ENCODE measurements at places on chromosomes 3 and 15. TPM values are rescaled to one million over a fixed set of nuclear protein-coding genes. Genes with fewer than 3 reads are reported as not detected.

GRCh38 chr15:92655178-92655995 is at the start of gene FAM174B:
Gene FAM174B (minus strand): TSS chr15:92655775.
- peaks cover 25% of the 10 kb centered on the region for H3K27me3 ChIP-seq
- peak; percentile 66 for DNase-seq
- H3K36me3 ChIP-seq = peaks cover 2% of the 10 kb centered on the region

GRCh38 chr3:132606085-132606484 is 9.0 kb downstream of the ACKR4 start:
- H3K27me3 ChIP-seq = no peaks in the 10 kb centered on the region
- no peak for DNase-seq
- H3K27ac ChIP-seq = no peak overlapping the region
- H3K4me1 ChIP-seq = no peaks in the 10 kb centered on the region

GRCh38 chr3:38823186-38823585 is 7.2 kb upstream of the SCN10A start:
- H3K36me3 ChIP-seq = no peaks in the 10 kb centered on the region
- DNase-seq = no peak
- H3K4me1 ChIP-seq = no peaks in the 10 kb centered on the region
- no peak overlapping the region for H3K27ac ChIP-seq

DNA sequence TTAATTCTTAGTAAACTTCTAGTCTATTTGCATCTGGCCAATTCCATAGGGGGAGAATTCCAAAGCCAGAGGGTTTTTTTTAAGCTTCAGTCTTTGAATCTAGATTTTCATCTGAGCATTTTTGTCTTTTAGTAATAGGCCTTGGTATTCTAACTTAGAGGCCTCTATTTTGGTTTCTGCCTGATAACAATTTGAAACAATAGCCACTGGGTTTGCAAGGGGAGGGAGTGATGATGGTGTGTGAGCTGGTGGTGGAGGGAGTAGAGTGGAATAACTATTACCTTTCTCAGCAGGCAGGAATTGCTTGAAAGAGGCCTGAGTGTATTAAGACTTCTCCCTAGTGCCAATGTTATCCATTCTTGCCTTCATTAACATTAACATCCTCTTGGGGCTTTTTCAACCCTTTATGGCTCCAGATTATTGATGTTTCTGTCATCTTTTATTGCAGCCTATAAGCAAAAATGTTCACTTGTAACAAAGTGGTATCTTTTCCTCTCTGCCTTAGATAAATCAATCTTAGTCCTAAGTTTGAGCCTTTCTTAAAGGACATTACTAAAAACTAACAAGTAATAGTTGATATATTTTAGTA is 26.5 kb upstream of the TCF12 start:
- no peak for DNase-seq
- no peaks in the 10 kb centered on the region for H3K27me3 ChIP-seq
- H3K4me3 ChIP-seq = no peak overlapping the region
- H3K27ac ChIP-seq = no peak overlapping the region

GRCh38 chr15:62730825-62731224 is 311.7 kb upstream of the TPM1 start:
- H3K36me3 ChIP-seq = no peaks in the 10 kb centered on the region
- H3K4me3 ChIP-seq = no peak overlapping the region
- no peak overlapping the region for H3K27ac ChIP-seq
- H3K27me3 ChIP-seq = peaks cover 22% of the 10 kb centered on the region
- DNase-seq = no peak
- no peaks in the 10 kb centered on the region for H3K4me1 ChIP-seq

DNA sequence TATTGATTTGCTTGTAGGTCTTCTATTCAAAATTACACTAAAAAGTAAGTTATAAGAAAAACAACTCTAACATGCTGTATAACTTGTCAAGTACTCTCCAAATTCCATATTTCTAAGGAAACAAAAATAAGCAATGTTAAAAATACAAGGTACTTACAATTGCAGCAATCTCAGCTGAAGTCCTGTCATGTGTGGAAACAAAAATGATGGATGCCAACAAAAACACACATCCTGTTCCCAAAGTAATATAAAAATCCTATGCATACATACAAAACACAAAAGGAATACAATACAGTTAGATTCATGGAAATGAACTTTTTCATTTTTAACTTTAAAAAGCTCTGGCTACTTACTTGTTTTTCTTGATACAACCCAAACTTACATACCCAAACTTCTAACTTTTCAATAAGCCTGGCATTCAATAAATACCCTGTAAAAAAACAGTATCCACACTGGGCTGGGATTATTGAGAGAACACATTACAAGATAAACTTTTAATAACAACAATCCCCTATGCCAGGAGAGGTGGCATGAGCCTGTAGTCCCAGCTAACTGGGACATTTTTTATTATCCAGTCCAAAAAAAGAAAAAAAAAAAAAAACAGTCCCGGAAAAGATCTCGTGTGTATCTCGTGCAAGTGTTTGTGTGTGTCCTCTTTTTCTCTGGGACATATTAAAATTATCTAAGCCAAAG is 14.7 kb downstream of the CMTM6 start:
- no peak for DNase-seq
- no peak overlapping the region for H3K4me3 ChIP-seq
- H3K27me3 ChIP-seq = no peaks in the 10 kb centered on the region
- H3K27ac ChIP-seq = no peak overlapping the region
- peaks cover 40% of the 10 kb centered on the region for H3K36me3 ChIP-seq

DNA sequence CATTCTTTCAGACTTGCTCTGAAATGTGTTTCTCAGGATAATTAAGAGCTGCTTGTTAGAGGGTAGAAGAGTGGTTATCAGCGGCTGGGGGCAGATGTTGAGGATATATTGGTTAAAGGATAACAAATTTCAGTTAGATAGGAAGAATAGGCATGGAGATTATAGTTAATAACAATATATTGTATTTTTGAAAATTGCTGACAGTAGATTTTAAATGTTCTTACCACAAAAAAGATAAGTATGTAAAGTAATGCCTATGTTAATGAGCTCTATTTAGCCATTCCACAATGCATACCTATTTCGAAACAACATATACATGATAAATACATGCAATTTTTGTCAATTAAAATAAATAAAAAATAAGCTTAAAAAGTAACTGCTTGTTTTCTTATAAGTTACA is 123.3 kb downstream of the SERPINI1 start:
- no peaks in the 10 kb centered on the region for H3K4me1 ChIP-seq
- H3K4me3 ChIP-seq = no peak overlapping the region
- no peaks in the 10 kb centered on the region for H3K27me3 ChIP-seq
- H3K27ac ChIP-seq = no peak overlapping the region
- no peak for DNase-seq
- H3K36me3 ChIP-seq = no peaks in the 10 kb centered on the region

DNA sequence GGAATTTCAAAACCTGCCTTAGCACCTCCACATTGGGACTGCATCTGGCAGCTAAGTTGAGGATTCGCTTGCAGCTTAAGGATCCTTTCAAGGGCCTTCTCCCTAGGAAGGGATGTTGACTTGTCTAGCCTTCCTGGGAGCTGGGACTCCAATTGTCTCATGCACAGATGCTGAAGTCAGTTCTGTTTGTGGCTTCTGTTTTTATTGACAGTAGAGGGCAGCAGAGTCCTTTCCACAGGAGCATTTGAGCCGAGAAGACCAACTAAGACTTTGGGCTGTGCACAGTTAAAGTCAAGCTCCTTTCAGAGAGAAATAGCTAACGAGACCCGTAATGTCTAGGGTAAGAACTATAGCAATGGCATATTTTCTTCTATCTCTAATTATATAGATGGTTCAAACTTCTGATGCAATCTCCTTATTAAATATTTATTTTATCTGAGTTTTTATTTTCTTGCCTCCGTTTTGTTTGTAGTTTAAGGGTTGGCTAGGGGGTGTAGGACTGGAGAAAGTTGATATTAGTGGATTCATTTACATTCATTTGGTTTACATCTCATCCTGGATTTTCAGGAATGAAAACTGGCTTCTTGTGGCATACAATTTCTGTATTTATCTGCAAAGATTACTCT is 59.7 kb upstream of the KBTBD8 start:
- DNase-seq = peak; percentile 40
- peaks cover 18% of the 10 kb centered on the region for H3K27me3 ChIP-seq
- no peaks in the 10 kb centered on the region for H3K36me3 ChIP-seq

GRCh38 chr15:88512601-88513000 is 33.9 kb downstream of the DET1 start:
- peaks cover 16% of the 10 kb centered on the region for H3K36me3 ChIP-seq
- H3K4me3 ChIP-seq = no peak overlapping the region
- peaks cover 4% of the 10 kb centered on the region for H3K4me1 ChIP-seq

GRCh38 chr15:89377024-89377841 is 42.6 kb upstream of the POLG start:
- no peak overlapping the region for H3K4me3 ChIP-seq
- peaks cover 7% of the 10 kb centered on the region for H3K4me1 ChIP-seq
- peaks cover 76% of the 10 kb centered on the region for H3K27me3 ChIP-seq
- DNase-seq = no peak
- no peaks in the 10 kb centered on the region for H3K36me3 ChIP-seq

DNA sequence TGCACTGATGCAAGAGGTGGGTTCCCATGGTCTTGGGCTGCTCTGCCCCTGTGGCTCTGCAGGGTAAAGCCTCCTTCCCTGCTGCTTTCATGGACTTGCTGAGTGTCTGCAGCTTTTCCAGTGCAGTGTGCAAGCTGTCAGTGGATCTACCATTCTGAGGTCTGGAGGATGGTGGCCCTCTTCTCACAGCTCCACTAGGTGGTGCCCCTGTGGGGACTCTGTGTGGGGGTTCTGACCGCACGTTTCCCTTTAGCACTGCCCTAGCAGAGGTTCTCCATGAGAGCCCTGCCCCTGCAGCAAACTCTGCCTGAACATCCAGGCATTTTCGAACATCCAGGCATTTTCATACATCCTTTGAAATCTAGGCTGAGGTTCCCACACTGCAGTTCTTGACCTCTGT is 329.8 kb upstream of the NAALADL2 start:
- no peaks in the 10 kb centered on the region for H3K27me3 ChIP-seq
- no peaks in the 10 kb centered on the region for H3K36me3 ChIP-seq

DNA sequence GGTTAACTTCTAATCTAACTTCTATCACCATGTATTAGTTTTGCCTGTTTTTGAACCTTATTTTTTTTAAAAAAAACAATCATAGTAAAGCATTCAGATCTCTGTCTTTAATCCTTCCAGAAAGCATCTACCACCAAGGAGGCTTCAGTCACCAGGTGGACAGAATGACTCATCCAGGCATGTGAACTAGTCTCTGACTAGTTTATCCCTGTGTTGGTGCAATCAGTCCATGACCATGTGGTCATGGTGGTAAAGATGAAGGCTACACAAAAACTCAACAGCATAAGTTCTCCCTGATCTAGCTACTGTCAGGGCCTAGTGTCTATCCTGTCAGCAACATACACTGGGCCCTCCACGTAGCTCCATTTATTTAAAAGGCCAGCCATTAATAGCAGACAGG is 750.6 kb downstream of the AGBL1 start:
- H3K4me1 ChIP-seq = no peaks in the 10 kb centered on the region
- no peak overlapping the region for H3K4me3 ChIP-seq
- no peaks in the 10 kb centered on the region for H3K36me3 ChIP-seq
- H3K27ac ChIP-seq = no peak overlapping the region

- H3K27ac ChIP-seq = no peak overlapping the region
- H3K27me3 ChIP-seq = no peaks in the 10 kb centered on the region
- DNase-seq = no peak
- H3K36me3 ChIP-seq = no peaks in the 10 kb centered on the region
- no peak overlapping the region for H3K4me3 ChIP-seq
These were observed 179.3 kb upstream of the ANKRD28 start for GRCh38 chr3:15977090-15977489.

GRCh38 chr3:58564456-58565160 is 12.6 kb downstream of the FAM107A start:
- no peak overlapping the region for H3K4me3 ChIP-seq
- H3K4me1 ChIP-seq = peaks cover 4% of the 10 kb centered on the region
- H3K27ac ChIP-seq = no peak overlapping the region
- DNase-seq = no peak

DNA sequence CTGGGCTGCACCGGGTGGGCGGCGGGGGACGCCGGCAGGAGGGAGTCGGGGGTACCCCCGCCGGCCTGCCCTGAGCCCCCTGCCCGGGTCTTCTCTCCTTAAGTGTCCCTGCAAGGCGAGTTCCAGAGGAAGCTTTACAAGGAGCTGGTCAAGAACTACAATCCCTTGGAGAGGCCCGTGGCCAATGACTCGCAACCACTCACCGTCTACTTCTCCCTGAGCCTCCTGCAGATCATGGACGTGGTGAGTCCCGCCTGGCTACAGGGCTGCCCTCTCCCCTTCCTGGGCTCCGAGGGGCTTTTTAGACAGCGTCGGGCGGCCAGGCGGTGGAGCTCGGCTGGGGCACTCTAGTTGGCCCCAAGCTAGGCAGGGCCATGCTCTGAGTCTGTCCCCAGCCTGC is 480 bp downstream of the CHRNA7 start:
- no peaks in the 10 kb centered on the region for H3K36me3 ChIP-seq
- no peak overlapping the region for H3K4me3 ChIP-seq
- peaks cover 12% of the 10 kb centered on the region for H3K4me1 ChIP-seq
- peaks cover 53% of the 10 kb centered on the region for H3K27me3 ChIP-seq

- no peak overlapping the region for H3K4me3 ChIP-seq
- no peaks in the 10 kb centered on the region for H3K4me1 ChIP-seq
- no peaks in the 10 kb centered on the region for H3K27me3 ChIP-seq
- H3K36me3 ChIP-seq = no peaks in the 10 kb centered on the region
These were observed 51.8 kb upstream of the SETMAR start for GRCh38 chr3:4251412-4251811.

DNA sequence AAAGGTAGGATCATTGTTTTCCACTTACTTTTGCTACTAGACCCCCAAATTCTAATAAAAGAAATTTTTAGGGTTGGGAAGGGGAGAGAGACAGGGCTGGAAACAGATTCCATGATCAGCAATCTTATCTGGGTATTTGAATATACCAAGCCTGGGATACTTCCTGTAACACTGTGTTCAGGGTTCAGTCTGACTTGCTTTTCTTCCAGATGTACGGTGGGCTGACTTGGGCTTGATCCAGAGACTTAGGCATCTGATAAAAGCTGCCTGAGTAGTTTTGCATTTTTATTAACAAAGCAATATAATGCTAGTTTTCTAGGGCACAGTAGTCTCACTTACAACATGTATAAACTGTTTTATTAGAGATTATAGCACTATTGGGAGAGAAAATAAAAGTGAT is 49.2 kb downstream of the KCNMB2 start:
- H3K4me3 ChIP-seq = no peak overlapping the region
- H3K36me3 ChIP-seq = no peaks in the 10 kb centered on the region
- H3K27ac ChIP-seq = no peak overlapping the region
- no peaks in the 10 kb centered on the region for H3K27me3 ChIP-seq

DNA sequence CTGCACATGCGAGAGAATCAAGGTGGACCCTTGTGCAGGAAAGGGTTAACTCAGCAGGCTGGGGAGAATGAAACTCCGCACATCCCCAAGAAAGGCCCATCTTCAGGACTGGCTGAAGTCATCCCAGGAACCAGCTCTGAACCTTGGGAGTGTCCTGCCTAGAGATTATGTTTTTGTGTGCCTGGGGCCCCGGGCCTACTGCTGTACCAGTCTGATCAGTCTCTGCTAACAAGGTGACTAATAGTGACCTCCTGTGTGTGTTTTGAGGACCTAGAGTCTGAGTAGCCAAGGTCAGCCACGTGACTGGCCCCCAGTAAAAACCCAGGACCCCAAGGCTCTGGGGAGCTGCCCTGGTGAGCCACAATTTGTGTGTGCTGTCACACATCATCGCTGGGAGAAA is 58.2 kb downstream of the CYFIP1 start:
- H3K27me3 ChIP-seq = no peaks in the 10 kb centered on the region
- H3K27ac ChIP-seq = no peak overlapping the region
- peaks cover 2% of the 10 kb centered on the region for H3K36me3 ChIP-seq
- no peaks in the 10 kb centered on the region for H3K4me1 ChIP-seq

HLTF gene
- total RNA-seq = 19.0 TPM

EPHB1 gene
- 0.60 TPM for total RNA-seq

FETUB gene
- not detected for total RNA-seq

FGF7 gene
- total RNA-seq = not detected

CLDN11 gene
- total RNA-seq = not detected

ARID3B gene
- total RNA-seq = 23.9 TPM

ALDH1L1 gene
- 0.05 TPM for total RNA-seq

CNBP gene
- 379 TPM for total RNA-seq

CCDC80 gene
- not detected for total RNA-seq

Data from activated CD4-positive, alpha-beta T cell treated with anti-CD3 and anti-CD28 coated beads for 36 hours (primary cell).